ENCODE measurements at places on chromosomes 3 and 15.

- DNase-seq = peak; percentile 42
Measured at GRCh38 chr15:85379403-85380131, 836 bp upstream of the AKAP13 start.

DNA sequence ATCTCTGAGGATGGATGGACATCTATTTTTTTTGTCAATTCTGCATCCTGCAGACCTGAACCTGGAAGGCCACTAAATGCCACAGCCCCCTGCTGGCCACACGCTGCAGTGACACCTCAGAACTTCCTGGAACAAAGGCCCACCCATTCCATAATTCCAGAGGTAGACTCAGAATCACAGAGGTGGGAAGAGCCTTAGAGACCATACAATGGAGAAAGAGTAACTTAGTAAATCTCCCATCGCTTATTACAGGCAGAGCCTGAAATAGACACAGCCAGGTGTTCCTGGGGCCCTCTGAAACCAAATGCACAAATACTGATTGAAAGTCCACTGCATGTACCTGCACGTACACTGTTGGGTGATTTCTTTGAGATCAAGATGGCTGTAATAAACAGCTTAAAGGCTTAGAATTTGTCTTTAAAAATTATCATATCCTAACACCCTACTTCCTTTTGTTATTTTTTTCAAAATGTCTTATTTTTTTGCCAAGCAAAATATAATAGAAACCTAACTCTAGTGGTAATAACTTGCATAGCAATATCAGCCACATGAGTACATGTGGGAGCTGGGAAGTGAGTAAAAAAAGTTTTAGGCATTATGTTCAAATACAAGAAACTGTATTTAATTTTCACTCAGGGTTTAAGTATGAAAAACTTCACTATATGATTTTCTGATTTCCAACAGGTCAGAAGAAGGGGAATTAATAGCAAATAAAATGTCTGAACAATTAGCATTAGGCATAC lies 62.7 kb downstream of the EOMES start:
- peak; percentile 56 for DNase-seq

DNA sequence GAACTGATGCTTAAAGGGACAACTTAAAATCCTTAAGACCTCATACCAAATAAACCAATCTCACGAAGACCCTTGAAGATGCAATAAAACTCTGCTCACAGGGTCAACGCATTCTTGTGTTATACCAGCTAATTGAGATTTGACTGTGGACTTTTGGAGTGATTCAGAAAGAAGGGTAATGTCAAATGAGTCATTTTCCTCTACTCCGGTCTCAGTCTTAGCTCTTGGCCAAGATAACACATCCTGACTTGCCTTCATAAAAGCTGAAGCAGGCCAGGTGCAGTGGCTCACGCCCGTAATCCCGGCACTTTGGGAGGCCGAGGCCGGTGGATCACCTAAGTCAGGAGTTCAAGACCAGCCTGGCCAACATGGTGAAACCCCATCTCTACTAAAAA lies 3.8 kb downstream of the PKM start:
- DNase-seq = peak; percentile 64

DNA sequence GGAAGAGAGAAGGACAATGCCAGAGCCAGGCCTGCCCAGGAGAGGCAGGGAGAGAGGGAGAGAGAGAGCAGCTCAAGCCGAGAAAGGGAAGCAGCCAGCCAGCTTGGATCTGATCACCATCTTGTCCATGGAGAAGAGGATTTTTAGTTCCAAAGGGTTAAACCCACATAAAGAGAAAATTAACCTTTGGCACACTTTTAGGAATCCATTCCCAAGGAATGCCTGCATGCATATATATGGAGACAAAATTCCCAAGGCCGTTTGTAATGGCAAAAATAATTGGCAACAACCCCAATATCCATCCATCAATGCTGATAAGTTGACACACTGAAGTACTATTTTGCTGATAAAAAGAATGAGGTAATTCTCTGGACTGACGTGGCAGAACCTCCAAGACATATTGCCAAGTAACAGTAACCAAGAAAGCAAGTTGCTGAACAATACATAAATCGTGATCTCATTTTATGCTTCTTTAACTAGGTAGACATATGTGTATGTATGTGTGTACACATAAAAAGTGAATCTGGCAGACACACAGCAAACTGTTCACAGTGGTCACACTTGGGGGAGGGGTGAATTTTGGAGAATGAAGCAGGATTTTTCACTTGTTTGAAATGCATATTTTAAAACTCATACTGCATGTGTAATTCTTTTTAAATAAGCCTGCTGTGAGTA lies 7.5 kb upstream of the STRA6 start:
- no peak for DNase-seq

- DNase-seq = no peak
Measured at GRCh38 chr15:96019114-96019513, 311.4 kb upstream of the NR2F2 start.

GRCh38 chr15:45640616-45641015 lies 5.8 kb downstream of the SQOR start:
- no peak for DNase-seq

GRCh38 chr3:150227839-150228238 lies 180.3 kb upstream of the TSC22D2 start:
- peak; percentile 28 for DNase-seq

DNA sequence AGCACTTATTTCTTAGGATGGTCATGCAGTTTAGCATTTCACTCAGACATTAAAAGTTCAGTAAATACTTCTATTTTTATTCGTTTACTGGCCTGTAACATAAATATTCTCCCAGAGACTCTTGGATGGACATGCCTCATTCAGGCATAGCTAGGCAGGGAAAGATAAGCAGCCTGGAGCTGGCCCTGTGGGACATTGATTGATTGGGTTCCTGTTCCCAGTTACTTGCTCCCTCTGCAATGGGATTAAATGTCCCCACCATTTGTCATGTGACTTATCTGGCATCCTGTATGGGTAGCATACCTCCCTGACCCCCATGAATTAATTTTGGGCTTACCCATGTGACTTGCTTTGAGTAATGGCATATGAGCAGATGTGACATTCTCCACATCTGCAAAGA lies 2.7 kb upstream of the SCAMP5 start:
- DNase-seq = no peak

GRCh38 chr3:39819899-39820298 lies 10.5 kb downstream of the MYRIP start:
- no peak for DNase-seq

DNA sequence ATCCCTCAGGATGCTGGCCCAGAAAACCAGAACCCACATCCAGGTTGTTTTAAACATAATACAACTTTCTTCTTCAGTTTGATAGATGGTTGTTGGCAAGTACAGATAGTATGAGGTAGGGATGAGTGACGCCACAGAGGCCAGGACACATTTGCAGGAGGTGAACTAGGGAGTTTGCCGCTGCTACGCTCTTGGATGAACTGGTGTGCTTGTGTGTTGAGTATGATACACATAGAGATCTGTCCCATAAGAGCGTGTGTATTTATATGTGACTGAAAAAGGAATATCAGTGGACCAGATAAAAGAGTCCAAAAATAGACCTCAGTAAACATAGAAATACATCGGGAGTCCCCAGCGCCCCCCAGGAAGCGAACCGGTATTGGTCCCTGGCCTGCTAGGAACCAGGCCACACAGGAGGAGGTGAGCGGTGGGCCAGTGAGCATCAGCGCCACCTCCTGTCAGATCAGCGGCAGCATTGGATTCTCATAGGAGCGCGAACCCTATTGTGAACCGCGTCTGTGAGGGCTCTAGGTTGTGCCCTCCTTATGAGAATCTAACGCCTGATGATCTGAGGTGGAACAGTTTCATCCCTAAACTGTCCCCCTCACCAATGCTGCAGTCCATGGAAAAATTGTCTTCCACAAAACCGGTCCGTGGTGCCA lies 98.1 kb downstream of the LRRK1 start:
- no peak for DNase-seq

DNA sequence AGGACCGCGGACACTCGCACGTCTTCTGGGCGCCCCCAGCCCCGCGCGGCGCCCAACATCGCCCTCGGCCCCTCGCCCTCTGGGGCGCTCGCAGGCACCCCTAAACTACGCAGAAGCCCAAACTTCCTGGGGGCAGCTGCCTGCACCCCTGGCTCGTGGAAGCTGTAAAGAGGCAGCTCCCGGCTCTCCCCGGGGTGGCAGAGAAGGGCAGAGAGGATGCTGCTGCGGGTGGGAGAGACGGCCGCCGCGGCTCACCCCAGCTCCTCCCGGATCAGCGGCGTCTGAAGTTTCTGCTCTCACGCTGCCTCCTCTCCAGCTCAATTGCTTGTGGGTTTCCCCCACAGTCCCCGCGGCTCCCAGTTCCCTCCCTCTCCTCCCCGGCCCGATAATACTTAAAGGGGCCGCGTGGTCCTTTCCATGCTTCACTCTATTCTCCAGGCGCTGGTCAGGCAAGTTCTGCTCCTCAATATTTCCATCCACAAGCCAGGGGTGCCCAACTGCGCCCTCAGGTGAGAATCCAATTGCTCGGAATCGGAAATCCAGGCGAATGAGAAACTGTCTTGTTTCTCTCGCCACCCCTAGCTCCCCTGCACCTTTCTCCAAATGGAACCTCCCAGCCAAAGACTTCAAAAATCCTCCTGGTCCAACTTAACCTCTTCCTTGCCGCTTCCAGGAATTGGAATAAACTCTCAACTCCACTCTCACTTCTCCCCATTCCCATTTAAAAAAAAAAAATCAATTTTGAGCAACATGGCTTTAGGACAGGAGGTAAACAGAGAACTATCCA lies 748.5 kb downstream of the ROBO1 start:
- no peak for DNase-seq

GRCh38 chr3:196179380-196180308 lies 31.6 kb downstream of the ZDHHC19 start:
- DNase-seq = peak; percentile 82

- DNase-seq = no peak
Measured at GRCh38 chr3:184715943-184716621, 4.2 kb upstream of the MAGEF1 start.

- no peak for DNase-seq
Measured at GRCh38 chr3:128950223-128950938, 43.5 kb downstream of the CFAP92 start.

DNA sequence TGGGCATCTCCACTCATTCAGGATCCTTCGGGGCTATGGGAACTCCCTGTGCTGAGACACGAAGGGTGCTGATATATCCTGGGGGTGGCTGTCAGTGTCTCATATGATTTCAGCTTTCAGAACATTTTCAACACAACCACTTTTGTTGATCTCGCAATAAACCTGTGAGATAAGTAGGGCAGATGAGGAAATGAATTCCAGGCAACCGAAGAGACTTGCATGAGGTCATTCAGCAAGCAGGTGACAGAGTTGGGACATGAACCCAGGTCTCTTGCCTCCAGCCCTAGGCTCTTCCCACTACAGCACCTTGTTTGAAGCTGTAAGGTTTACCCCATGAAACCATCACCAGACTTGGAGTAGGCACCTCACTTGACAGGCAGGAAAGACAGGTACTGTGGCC lies 16.6 kb downstream of the DUOX1 start:
- no peak for DNase-seq

- DNase-seq = no peak
Measured at GRCh38 chr15:41648770-41649169, 11.4 kb upstream of the MGA start.

DNA sequence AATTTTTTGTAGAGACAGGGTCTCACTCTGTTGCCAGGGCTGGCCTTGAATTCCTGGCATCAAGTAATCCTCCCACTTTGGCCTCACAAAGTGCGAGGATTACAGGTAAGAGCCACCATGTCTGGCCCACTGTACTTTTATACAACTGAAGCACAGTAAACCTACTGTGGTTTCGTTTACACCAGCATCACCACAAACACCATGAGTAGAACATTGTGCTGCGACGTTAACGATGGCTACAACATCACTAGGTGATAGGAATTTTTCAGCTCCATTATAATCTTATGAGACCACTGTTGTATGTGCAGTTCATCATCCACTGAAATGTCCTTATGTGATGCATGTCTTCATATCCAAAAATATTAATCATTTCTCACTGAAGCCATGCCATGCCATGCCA lies 11.7 kb downstream of the CTNNB1 start:
- no peak for DNase-seq

DNA sequence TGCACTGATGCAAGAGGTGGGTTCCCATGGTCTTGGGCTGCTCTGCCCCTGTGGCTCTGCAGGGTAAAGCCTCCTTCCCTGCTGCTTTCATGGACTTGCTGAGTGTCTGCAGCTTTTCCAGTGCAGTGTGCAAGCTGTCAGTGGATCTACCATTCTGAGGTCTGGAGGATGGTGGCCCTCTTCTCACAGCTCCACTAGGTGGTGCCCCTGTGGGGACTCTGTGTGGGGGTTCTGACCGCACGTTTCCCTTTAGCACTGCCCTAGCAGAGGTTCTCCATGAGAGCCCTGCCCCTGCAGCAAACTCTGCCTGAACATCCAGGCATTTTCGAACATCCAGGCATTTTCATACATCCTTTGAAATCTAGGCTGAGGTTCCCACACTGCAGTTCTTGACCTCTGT lies 329.8 kb upstream of the NAALADL2 start:
- no peak for DNase-seq

GRCh38 chr3:79534727-79535126 lies 233.1 kb downstream of the ROBO1 start:
- DNase-seq = no peak

- no peak for DNase-seq
Measured at GRCh38 chr15:39130556-39131379, 450.1 kb upstream of the THBS1 start.

GRCh38 chr15:91429973-91430372 lies 329.9 kb downstream of the SV2B start:
- DNase-seq = no peak

GRCh38 chr3:135382621-135383020 lies 582.9 kb upstream of the PPP2R3A start:
- no peak for DNase-seq

GRCh38 chr3:40191850-40192448 lies 117.6 kb upstream of the EIF1B start:
- DNase-seq = peak; percentile 68

DNA sequence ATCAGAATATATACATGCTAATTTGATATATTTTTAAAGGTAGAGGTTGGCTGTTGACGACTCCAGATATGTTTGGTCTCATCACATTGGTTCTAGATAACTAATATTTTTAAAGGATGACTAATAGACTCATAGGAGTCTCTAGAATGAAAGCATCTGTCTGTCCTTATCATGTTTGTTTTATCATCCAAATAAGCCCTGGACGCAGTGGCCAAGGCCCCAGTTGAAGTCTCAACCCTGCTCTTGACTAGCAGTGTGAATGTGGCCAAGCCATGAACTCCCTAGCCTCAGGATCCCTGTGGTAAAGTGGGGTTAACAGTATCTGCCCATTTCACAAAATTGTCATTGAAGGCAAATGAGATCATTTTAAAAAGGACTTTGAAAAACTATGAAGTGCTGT lies 53.6 kb downstream of the ABHD2 start:
- DNase-seq = no peak

GRCh38 chr3:147119989-147120388 lies 286.4 kb downstream of the ZIC4 start:
- no peak for DNase-seq

- DNase-seq = no peak
Measured at GRCh38 chr3:123158330-123158729, 43.4 kb upstream of the SEC22A start.

- DNase-seq = peak; percentile 43
Measured at GRCh38 chr3:193869221-193870201, 266.4 kb upstream of the HES1 start.

GRCh38 chr15:35533130-35534110 lies 12.5 kb downstream of the DPH6 start:
- no peak for DNase-seq

- DNase-seq = no peak
Measured at GRCh38 chr3:186160691-186161243, 51.9 kb upstream of the ETV5 start.

GRCh38 chr15:40003116-40003916 lies 35.7 kb downstream of the SRP14 start:
- no peak for DNase-seq

- DNase-seq = no peak
Measured at GRCh38 chr3:43448098-43448497, 161.8 kb downstream of the SNRK start.
